ENCODE measurements at places on chromosomes 3 and 15.

DNA sequence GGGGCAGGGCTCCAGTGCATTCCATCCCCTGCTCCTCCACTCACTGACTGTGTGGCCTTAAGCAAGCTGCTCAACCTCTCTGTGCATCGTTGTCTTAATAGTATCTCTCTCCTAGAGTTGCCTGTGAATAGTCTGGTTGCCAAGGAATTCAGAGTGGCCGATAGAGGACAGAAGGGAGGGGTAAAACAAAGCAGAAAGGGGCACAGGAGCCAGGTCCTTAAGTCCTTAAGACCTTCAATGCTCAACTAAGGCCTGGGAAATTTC, 13.7 kb upstream of the CYP11A1 start:
- DNase-seq, result no peak

GRCh38 chr3:168407381-168407780, 311.7 kb upstream of the GOLIM4 start:
- DNase-seq, result no peak

DNA sequence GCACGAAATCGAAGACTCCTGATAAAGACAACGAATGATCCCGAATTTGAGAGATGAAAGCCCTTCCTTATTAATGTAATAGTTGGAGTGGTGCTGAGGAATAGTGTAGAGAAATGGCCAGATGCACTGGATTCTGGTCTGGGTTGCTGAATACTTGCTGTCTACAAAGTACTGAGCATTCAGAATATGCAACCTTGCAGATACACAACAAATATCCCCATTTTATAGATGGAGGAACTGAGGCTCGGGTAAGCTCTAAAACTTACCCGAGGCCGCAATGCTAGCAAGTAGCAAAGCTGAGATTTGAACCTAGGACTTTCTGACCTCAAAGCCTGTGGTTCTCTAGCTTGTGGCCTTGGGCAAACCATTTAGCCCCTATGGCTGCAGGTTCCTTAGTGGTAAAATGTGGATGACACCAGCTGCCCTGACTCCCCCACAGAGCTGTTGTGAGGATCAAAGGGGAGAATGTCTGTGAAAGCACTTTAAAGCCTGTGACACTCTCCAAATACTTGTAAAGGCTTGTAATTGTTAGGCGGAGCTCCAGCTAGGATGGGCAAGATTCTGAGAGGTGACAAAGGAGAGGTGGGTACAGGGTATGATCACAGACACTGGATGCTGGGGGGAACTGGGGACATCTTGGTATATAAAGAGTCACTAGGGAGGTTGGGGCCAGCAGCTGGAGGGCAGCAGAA, 39.8 kb downstream of the FOXB1 start:
- DNase-seq, result no peak

DNA sequence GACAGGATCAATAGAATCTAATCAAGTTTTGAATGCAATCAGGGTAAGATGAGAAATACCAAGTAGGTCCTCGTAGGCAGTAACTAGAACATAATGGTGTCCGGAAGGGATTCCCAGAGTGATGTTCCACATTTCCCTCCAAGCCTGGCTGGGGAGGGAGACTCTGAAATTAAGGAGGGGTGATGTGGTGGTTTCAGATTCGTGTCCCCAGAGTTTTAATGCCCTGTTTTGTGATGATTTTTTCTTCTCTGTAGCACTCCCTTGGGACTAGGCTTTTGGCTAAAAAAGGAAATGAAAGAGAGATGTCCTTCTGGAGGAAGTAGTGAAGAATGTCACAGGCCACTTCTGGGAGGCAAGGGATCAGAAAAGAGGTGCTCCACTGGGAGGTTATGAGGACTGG, 108.3 kb upstream of the CACNA2D3 start:
- no peak for DNase-seq

- DNase-seq, result no peak
Observed at GRCh38 chr3:25894101-25894500, 104.2 kb downstream of the OXSM start.

DNA sequence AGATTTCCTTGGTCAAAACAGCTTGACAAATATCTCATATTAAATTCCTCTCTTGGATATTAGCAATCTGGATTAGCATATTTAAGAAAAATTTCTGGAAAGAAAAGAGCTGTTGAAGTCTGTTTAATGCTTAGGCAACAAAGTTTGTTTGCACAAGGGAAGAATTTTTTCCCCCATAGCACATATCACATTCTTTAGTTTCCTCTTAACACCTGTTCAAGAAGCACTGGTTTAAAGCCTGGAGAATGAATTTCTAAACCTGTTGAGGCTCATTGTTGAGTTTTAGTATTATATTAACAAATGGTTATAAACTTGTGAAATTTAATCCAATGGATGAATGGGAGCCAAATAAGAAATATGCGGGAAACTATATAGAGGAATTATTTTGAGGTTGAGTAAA, 41.5 kb downstream of the NLGN1 start:
- DNase-seq, result no peak

GRCh38 chr3:44764248-44764647, 2.7 kb downstream of the KIF15 start:
- DNase-seq, result no peak

DNA sequence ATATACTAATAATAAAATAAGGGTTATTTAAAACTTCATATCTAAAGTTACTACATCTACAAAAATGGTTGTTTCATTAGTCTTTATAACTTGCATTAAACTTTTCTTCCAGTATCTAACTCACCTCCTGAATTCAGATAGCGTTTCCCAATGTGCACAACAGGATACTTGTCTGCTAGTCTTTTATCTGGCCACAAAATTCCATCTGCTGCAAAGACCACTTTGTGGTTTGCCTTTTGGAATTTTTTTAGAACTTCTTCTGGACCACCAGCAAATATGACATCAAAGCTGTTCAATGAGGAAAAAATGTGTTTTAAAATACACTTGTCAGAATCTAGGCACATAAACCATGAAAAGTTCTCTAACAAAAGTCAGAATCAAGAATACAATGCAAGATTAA, 50.8 kb downstream of the PLOD2 start:
- DNase-seq, result no peak

DNA sequence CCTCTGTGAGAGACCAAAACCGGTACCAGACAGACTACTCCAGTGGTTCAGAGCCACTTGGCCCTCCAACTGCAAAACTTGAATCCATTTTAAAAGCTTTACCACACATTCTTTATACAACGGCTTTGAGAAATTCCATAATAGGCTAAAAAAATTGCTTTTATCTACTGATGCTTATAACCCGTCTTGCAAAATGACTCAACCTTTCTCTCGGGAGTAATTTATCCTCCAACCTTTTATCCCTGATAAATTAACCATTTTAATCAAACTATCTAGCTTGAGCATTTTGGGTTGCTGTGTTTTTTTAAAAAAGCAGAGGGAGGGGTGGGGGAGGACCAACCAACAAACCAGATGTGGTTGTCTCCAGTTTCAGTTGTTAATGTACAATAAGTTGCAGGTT, 275.7 kb upstream of the LRTM1 start:
- no peak for DNase-seq

DNA sequence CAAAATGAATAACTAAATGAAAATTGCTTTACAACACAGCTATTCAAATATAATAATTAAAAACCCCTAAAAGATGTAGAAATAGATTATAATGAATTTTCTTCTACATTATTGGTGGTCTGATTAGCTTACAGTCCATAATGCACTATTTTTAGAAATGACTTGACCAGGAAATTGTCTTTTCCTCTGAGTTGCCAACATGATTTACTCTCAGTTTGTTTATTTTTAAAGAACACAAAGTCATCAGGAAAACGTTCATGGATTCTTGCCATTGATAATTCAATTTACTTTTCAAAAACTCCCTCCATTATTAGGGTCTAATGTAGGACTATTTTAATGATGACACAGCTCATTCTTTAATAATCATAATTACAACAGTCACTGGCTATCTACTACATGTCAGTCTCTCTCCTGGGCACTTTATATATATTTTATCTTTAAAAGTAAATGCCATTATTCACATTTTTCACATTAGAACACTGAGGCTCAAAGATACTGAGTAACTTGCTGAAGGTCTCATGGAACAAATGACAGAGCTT, 1.1 kb downstream of the TM4SF18 start:
- no peak for DNase-seq

GRCh38 chr15:26877831-26878230, 11.0 kb downstream of the GABRA5 start:
- no peak for DNase-seq

Data from AG20443 (cell line).